Activated T-cell treated with anti-CD3 and anti-CD28 coated beads for 24 hours (primary cell): ENCODE measurements at places on chromosomes 4 and X.

- DNase-seq = no peak
Measured at GRCh38 chr4:144353292-144353691, 212.8 kb upstream of the GYPA start.

DNA sequence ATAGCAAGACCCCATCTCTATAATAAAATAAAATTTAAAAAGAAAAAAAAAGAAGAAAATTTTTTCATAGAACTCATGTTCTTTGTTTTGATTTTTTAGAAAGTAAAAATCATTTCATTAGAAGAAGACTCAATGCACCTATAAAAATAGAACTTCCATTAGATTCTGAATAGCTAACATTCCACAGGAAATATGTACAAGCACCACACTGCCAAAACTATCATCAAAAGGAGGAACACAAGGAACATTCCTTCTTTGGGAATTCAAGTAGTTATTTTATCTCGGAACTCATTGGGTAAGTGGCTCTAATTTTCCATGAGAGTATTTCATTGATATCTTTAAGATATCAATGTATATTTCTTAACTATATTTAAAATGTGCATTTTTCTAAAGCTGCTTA is 157.6 kb downstream of the CAMK2D start:
- DNase-seq = no peak

DNA sequence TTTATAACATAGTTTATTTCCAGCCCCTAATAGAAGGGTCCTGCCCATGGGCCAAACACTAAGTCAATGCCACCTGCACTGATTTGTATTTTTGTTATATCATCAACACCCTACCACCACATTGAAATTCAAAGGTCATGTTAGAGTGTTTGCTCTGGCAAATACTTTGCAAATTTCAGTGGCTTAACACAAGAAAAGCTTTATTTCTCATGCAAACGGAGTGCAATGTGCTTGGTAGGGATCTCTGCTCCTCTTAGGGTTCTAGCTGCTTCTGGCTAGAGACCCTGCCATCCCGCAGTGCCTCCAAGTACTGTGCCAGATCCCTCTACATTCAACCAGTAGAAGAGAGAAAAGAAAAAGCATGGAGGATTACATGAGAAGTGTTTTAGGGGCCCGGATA is 230.8 kb upstream of the TET2 start:
- no peak for DNase-seq

DNA sequence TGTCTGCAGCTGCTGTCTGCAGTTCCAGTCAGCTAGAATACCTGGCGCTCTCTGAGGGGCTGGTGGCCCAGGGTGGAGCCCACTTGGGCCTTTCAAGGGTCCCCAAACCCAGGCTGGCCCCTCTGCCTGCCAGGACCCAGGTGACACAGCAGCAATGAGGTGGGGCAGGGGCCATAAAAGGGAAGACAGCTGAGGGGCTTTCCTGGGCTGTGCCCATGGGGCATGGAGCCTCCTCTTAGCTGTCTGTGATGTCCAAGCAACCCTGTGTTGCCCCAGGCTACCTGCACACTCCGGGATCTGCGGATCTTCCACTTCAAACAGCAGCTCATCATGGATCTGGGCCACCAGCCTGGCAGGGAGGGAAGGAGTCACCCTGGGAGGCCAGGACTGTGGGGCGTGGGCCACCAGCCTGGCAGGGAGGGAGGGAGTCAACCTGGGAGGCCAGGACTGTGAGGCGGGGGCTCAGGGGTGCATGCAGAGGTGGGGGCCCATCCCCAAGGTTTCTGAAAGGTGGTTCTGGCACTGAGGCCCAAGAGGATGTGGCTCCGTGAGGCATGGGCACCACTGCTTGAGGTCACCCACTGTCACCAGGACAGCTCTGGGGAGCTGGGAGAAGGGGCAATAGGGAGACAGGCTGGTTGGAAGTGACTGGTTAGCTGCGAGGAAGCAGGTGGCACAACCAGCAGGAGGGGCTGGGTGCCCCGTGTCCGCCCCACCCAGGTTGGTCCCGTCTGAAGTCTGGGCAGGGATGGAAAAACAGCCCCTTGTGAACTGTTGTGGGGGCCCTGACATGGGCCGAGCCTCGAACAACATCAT is 16.3 kb downstream of the NAT8L start:
- no peak for DNase-seq

DNA sequence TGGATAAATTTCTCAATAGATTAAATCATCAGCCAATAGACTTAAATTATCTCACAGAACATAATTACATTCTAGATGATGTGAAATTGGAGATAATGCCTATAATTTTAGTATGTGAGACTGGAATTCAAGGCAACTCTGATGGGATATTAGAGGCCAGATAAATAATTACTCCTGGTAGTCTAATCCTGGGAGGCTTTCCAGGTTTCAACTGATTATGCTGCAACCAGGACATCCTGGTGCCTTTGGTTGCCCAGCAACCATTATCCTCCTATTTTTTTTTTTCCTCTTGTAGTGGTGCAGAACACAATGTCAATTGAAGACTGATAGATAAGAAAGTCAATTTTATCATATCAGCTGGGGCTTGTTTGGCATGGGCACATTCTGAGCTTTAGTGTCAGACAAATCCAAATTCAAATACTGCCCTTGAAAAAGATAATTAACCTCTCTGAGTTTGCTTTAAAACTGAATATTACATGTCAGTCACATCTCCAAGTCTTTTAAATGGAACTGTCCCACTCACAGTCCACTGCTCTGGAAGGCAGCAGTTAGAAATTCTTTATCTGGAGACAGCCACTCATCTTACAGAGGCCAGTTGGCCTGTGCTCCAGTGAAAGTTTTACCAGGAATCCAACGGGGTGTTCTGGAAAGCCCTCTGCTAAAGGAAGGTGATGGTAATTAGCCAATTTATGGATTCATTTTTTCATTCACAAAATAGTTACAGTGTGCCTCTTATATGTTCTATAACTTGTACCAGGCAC is 95.3 kb upstream of the GUCY1A1 start:
- DNase-seq = no peak

DNA sequence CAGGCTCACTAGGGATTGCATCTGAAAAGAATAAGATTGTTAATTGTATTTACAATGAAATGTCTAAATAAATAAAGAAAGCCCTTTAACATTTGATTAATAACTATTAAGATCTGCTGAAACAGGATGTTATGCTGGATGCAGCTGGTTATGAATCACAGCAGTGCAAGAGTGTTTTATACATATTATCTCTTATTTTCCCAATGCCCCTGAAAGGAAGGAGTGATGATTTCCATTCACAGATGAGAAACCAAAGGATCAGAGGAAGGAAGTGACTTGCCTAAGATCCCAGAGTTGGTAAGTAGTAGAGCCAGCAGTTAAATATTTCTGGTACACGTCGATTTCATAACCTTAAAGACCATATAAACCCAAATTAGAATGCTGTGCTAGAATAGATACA is 76.3 kb upstream of the ARHGAP36 start:
- DNase-seq = no peak
